IPS-NIHi11 (cell line): ENCODE measurements at places on chromosomes 4 and X.

- no peak for DNase-seq
Measured at GRCh38 chr4:153745651-153746050, 14.2 kb downstream of the RNF175 start.

DNA sequence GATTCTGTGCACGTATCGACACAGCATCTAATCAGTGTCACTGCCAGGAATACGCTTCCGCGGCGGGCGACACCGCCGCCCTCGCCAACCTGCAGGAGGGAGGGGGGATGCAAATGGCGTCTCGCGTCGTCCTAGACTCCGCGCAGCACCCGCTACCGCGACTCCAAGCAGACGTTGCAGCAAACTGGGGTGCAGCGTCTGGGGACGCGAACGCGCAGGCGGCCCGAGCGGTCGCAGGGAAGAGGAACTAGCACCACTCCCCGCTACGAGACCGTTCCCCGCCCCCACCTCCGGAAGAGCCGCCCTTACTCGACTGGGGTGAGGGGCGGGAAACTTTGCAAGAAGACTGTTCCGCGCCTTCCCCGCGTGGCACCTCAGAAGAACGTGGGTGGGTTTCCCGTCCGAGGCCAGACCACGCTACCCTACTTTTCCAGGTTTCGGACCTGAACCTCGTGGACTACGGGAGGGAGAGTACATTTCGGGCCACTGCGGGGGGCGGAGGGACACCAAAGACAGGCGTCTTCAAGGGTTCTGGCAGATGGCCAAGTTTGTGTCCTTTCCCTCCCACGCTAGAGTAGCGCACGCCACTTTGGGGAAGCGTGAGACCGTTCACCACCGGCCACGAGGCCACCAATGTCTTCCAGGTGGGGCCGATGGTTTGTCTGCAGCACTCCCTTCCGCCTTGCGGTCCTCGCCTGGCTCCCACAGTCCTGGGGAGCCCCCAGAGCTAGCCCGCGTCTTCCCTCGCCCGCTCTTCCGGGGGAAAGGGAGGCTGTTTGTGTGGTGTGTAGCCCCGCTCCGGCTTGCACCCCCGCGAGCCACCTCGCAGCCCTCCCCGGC is 78.0 kb upstream of the BCOR start:
- DNase-seq = no peak

DNA sequence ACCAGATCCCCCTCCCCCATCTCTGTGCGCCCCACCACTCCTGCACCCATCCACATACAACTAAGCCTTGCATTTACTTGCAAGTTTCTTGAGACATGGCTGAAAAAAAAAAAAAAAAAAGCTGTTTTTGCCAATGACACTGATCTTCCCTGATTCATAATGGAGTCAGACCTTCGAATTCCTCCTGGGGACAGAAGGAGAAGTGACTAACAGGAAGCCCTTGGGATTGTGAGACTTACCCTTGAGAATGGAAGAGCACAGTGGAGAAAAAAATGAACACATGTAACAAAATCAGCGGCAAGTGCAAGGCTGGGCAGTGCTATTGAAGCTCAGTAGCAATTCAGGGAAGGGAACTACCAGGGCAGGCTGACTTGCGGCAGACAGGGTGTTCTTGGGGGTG is 288.4 kb downstream of the BCOR start:
- DNase-seq = no peak

GRCh38 chrX:9414416-9414815 is 50.4 kb upstream of the TBL1X start:
- DNase-seq = no peak

GRCh38 chrX:15206306-15206705 is 63.6 kb downstream of the ASB9 start:
- no peak for DNase-seq

DNA sequence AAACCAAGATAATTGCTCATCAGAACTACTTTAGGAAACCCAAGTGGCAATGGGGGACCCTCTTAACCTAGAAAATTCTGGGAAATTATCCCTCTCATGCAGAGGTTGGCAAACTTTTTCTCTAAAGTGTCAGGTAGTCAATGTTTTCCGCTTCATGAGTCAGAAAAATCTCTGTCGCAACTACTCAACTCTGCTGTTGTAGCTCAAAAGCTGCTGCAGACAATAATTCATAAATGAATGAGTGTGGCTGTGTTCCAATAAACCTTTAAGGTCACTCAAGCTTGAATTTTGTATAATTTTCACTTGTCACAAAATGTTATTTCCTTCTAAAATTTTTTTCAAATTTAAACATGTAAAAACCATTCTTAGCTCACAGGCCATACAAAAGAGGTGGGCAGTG is 193.4 kb upstream of the MID1 start:
- DNase-seq = no peak
